ENCODE measurements at places on chromosomes 3 and 15. TPM values are rescaled to one million over a fixed set of nuclear protein-coding genes. Genes with fewer than 3 reads are reported as not detected.

The ROPN1 gene
- not detected for total RNA-seq

GRCh38 chr15:25568751-25569150, 129.9 kb upstream of the UBE3A start:
- no peak for DNase-seq

DNA sequence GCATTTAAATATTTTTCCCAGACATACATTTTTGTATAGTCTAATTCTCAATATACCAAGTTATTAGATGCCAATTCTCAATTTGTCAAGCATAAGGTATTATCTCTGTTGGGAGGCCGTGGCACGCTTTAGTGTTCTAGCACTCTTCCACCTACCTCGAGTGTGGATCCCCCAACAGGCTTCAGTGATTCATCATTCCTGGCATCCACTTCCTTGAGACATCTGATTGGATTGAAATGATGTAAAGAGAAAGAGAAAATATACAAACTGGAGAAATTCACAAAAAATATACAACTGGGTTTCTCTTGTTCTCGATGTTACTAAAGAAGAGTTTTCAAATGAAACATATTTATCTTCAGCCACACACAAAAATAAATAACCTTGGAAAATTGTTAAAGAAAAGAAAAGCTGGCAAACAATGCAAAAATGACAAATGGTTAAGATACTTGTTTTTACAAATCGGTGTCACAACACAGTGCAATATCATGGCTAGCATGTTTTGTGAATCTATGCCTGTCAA, 218.0 kb upstream of the CDIN1 start:
- no peak for DNase-seq

DNA sequence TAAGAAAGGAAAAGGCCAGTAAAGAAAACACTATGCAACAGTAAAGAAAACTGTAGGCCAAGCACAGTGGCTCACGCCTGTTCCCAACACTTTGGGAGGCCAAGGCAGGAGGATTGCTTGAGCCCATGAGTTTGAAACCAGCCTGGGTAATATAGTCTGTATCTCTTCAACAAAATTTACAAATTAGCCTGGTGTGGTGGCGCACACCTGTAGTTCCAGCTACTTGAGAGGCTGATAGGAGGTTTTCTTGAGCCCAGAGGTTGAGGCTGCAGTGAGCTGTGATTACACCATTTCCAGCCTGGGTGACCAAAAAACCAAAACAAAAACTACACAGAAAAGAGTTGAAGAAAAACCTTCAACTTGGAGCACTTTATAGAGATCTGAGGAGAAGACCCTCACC, 31.8 kb downstream of the DAG1 start:
- no peak for DNase-seq

DNA sequence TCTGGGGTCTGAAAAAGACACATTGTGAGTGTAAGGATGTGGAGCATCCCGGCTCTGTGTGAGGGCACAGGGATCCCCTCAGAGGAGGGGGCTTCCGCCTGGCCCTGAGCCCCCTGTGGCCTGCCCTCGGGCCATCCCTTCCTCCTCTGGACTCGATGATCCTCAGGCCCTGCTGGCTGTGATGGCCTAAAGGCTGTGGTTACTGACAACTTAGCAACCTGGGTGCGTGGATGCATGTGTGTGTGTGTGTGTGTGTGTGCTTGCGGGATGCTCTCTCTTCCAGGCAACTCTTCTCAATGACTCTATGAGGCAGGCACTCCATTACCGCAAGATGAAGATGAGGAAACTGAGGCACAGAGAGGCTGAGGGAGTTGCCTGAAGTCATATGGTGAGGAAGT, 66.0 kb downstream of the ASB7 start:
- no peak for DNase-seq
